AG10803 (cell line): ENCODE measurements at places on chromosomes 6 and 20.

DNA sequence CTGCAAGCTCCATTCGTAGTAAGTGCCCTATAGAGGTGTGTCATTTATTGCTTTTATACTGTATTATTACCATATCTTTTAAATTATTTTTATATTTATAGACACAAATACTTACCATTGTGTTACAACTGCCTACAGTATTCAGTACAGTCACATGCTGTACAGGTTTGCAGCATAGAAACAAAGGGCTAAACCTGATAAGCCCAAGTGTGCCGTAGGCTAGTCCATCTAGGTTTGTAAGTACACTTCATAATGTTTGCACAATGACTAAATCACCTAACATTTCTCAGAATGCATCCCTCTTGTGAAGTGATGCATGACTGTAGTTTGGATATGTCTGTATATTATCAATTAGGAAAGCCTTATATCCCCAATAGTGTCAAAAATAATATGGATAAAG lies 122.8 kb downstream of the CLVS2 start:
- no peak for DNase-seq

DNA sequence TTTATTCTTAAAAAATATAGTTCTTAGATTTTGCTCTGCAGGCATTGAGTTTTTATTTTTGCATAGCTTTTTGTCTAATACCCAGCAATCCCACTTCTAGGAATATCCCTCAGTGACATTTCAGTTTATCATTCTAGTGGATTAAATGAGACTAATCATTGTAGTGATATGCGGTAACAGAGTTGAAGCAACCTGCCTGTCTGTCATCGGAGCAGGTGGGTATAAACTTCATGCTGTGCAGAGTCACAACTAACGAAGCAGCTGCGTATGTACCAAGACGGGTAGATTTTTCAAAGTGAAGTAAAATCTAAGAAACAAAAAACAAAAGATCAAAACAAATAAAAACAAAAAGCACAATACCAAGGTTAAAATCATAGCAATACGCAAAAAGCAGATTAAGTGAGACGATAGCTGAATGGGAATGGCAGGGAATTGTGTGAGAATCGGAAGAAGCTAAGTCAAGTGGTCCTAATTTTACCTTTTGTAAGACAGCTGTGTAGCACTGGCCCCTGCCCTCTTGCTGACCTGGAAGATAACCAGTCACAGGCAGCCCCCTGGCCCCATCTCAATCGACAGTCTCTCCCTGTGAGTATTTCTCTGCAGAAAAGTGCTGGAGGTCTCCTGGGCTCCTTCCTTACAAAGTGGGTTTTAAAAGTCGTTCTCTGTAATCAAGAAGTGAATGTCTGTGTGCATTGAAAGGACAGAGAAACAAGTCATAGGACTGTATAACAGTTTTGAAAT lies 169.2 kb downstream of the OR2B2 start:
- no peak for DNase-seq

- DNase-seq = peak; percentile 69
These were observed 78.7 kb upstream of the PRSS16 start for GRCh38 chr6:27168586-27169443.

DNA sequence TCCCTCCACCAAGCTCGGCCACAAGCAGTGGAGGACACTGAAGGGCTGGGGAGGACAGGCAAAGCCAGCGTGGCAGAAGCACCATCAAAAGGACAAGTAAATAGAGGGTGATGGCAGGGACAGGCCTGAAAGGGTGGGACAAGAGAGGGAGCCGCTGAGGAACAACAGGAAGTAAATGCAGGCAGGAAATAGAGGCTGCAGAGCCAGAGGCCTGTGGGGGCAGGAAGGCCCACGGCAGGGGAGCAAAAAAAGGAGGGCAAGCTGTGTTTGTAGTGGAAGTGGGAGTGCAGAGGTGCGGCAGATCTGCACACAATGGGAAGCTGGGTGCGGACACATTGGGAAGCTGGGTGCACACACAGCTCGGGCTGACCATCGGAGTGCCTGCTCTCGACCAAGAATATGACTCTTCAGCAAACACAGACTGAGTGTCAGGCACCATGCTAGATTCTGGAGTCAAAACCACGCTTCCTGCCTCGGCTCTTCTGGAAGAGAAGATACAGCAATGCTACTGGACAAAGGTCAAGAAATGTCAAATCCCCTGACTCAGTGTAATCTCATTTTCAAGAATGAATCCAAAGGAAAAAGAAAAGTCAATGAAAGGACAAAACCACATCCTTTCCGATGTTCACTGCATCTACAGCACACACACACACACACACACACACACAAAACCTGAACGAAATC lies 40.4 kb upstream of the RAB22A start:
- no peak for DNase-seq

DNA sequence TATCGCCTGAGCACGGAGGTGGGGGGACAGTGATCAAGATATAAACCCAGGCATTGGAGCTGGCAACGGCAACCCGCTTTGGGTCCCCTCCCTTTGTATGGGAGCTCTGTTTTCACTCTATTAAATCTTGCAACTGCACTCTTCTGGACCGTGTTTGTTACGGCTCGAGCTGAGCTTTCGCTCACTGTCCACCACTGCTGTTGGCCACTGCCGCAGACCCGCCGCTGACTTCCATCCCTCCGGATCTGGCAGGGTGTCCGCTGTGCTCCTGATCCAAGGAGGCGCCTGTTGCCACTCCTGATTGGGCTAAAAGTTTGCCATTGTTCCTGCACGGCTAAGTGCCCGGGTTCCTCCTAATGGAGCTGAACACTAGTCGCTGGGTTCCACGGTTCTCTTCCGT lies 48.9 kb upstream of the CD83 start:
- no peak for DNase-seq

DNA sequence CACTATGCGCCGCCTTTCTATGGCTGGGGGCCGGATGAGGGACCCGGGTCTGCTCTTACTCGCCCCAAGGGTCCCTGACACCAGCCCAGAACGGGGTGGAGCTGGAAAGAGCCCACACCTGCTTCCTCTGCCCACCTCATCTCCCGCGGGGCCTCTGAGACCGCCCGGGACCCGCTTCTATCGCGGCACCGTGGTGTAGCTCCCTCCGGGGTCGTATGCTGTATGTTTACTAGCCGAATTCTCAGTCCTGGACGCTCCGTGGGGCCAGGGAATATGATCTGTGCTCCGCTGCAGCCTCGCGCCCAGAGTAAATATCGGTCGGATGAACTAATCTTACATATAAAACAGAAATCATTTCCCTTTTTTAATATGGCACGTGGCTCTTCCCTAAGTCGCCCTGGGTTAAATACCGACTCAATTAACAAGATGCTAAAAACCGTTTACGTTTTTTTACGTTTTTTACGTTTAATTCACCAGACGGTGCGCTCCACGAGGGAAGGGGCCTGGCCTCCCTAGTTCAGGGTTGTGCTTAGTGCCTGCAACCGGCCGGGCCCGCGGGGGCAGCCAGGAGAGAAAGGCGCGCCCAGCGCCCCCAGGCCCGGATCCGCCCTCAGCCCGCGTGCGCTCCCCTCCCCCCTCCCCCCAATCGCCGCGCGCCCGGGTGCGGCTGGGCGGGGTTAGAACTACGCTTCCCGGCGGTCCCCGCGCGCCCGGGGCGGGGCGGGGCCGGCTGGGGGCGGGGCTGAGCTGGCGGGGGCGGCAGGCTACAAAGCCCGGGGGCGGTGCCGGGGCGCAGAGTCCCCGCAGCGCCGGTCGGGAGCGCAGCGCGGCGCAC lies at the start of gene RBM38:
Gene RBM38, plus strand, starts transcription at position 793 of the 835 bp plus-strand sequence. CDS start 186 bp downstream, outside the sequence.
- peak; percentile 50 for DNase-seq

DNA sequence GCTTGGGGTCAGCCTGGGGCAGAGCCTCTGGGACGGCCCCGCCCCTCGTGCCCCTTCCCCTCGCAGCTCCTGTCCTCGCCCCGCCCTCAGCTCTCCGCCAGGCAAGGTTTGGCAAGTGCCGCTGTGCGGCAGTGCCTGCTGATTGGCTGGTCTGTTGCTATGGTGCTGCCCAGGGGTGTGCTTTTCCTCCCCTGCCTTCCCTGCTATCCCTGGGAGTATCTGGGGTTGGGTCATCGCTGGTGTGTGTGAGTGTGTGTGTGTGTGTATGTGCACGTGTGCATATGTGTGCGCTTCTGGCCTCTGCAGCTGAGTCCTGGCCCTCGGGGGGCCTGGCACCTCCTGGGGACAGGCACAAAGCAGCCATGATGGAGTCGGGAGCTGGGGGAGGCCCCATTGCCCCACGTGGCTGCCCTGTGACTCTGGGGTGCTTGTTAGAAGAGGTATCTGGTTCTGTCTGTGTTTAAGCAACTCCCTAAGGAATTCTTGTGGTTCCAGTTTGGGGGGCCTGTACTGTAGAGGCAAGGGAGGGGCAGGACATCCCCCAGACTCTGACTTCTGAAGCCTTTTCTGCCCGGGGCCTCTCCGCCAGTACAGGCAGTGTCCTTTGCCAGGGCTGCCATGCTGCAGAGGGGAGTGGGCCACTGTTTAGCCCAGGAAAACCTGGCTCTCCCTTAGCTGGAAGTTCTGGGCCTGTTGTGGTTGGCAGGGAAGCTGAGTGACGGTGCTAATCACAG lies 6.9 kb downstream of the RTEL1 start:
- DNase-seq = no peak

GRCh38 chr6:108117427-108118358 lies 43.2 kb upstream of the OSTM1 start:
- no peak for DNase-seq

- DNase-seq = peak; percentile 28
These were observed 172.2 kb downstream of the AIG1 start for GRCh38 chr6:143232849-143233248.
